Karpas-422 (cell line): ENCODE measurements at places on chromosomes 7 and 10.

- DNase-seq: no peak
Observed at GRCh38 chr10:46528675-46529615, 27.5 kb downstream of the GPRIN2 start.

GRCh38 chr10:118112543-118113125 is 65.9 kb upstream of the RAB11FIP2 start:
- DNase-seq: no peak

DNA sequence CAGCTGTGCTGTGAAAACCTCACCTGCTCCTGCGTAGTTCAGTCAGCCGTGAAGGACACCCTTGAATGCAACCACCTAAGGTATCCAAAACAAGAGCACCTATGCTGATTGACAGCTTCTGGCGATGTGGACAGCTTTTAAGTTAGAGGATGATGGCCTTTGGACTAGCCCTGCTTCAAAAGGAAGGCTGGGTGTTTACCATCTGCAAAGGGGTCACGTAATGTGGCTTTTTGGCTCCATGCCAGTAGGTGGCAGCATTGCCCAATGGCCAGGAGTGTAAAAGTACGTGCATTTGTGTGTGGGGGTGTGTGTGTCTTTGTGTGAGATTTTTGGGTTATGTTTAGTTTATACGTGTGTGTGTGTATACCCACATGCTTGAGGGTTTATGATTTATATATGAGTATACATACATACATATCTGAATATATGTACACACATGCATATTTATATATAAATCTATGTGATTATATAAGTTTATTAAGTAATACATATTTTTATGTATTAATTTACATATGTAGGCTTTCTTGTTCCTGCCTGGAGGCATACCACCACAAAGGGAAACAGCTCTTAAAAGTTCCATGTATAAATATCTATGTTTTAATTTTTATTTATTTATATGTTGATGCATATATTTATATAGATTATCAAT is 236.3 kb upstream of the ANKRD30A start:
- DNase-seq: peak; percentile 87

DNA sequence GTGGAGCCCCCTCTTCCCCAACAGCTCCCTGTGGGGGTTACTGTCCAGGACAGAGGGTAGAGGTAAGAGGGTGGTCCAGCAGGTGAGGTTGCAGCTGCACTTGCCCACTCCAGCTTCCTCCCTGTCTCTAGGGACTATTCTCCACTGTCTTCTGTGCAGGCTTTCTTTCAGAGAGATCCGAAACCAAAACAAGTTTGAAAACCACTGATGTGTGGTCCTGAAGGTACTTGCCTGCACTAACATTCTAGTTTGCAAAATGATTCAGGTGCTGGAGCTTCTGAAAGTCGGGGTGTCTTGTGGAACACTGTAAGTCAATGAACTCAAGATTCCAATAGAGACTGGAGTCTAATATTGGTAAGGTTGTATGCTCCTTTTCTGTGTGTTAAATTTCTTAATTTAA is 63.1 kb downstream of the BLNK start:
- DNase-seq: no peak

GRCh38 chr7:128045766-128046165 is 14.5 kb upstream of the LRRC4 start:
- no peak for DNase-seq

DNA sequence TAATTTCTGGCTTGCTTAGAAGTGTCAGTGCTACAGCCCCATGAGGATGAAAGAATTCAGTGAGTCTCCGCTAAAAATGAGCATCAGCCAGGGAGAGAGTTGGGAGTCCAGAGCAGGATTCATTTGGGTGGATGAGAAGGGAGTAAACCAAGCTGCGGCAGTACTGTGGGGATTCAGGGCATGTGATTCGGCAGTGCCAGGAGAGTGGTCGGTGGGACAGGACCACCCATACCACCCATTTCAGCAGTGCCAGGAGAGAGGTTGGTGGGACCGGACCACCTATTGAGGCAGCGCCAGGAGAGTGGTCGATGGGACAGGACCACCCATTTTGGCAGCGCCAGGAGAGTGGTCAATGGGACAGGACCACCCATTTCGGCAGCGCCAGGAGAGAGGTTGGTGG is 144.2 kb downstream of the CELF2 start:
- no peak for DNase-seq

DNA sequence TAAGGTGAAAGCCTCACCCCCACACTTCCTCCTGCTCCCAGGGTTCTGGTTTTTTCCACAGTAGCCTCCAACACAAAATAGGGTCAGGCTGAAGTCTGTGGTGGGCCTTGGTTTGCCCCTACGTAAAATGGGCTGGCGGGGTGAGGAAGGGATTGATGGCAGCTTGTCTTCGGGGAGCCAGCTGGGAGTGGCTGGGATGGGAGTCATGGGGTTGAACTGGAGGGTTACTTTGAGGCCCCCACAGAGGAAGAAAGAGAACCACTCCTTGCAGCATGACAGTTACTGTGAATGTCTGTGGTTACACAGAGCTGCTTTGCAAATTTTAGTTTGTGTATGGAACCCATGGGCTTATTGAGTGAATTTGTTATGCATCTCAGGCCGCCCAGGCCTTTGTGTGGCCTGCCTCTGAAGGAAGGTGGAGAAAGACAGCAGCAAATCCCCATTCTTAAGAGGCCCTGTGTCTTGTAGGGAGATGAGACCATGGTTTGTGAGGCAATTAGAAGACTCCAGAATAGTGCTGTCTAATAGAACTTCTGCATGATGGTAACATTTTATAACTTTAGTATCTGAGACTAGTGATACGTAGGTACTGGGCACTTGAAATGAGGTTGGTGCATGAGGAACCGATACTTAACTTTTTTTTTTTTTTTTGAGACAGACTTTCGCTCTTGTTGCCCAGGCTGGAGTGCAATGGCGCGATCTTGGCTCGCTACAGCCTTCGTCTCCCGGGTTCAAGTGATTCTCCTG is 8.1 kb downstream of the TRIM8 start:
- DNase-seq: peak; percentile 82

- no peak for DNase-seq
Observed at GRCh38 chr7:122584676-122585251, 114.2 kb downstream of the RNF133 start.

DNA sequence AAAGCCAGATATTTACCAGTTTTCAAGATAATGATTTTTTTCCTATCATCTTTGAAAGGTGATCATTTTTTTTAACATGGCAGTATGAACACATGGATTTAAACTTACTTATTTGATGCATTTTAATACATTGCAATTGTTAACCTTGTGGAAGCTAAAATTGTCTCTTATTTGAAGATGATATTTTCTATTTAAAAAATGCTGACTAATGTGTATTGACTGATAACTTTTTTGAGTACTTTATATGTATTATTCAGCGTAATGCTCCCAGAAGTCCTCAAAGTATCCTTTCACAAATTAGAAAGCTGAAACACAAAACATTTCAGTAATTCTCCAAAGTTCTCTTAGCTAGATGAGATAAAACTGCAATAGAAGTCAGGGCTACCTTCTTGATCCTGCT is 677.3 kb downstream of the NRG3 start:
- DNase-seq: no peak

DNA sequence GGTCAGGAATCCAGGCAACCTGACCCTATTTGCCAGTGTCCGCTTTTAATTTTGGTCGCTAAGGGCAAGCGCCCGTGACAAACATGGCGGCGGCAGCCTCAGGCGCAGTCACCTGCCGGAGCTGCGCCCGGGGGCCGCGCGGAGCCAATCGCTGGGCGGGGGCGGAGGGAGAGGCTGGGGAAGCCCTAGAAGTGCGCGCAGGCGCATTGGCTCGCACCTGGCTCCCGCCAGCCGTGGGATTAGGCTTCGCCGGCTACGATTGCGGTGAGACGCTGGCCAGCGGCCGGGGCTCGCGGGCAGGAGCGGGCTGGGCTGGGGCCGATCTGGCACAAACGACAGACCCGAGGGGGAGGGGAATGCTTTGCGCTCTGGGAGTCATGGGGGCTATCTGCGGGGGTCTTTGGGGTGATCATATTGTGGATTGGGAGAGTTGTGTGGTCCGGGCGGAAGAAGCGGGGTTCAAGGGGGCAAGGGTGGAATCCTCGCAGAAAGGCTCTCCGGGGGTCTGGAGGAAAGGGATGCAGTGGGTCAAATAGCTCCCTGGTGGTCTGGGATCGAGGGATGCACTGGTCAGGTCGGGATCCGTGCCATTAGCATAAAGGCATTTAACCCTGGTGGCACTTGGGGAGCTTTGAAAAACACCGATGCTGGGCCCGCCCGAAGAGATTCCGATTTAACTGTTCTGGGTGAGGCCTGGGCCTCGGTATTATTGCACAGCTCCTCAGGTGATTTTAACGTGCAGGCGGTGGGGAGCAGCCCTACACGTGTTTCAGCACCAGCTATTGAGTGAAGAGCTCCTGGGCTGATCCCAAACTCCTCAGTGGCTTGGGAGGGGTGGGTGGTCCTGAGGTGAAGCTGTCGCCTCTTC is 10.1 kb upstream of the C10orf95 start:
- DNase-seq: peak; percentile 93

GRCh38 chr7:71754828-71755227 is 622.9 kb downstream of the GALNT17 start:
- no peak for DNase-seq

DNA sequence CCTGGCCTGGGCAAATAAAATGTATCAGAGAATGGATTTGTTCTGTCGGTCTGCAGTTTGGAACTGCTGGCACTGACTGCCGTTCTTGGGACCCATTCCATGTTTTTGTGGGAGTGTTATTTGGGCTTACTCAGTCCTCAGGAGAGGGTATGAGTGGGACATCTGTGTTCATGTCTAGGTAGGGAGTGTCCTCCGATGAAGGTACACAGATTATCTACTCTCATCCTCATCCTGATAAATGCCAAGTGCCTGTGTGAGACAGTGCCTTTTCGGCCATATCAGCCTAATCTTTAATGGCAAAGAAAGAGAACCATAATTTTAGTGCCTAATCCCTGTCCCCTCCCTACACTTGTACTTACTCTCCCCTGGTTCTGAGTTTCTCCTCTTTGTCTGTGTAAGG is 409.4 kb downstream of the REEP3 start:
- DNase-seq: no peak
